Sigmoid colon (tissue), 7 donors: ENCODE measurements at places on chromosomes 3 and 15. TPM values are rescaled to one million over a fixed set of nuclear protein-coding genes. Genes with fewer than 3 reads are reported as not detected.

GRCh38 chr15:51758645-51759044 lies 7.2 kb downstream of the TMOD2 start:
- no peaks in the 10 kb centered on the region for H3K36me3 ChIP-seq
- H3K4me1 ChIP-seq, result peaks cover 32% of the 10 kb centered on the region
- H3K4me3 ChIP-seq, result no peak overlapping the region
- H3K27ac ChIP-seq, result peak overlapping the region; percentile 53
- DNase-seq, result peak; percentile 87

DNA sequence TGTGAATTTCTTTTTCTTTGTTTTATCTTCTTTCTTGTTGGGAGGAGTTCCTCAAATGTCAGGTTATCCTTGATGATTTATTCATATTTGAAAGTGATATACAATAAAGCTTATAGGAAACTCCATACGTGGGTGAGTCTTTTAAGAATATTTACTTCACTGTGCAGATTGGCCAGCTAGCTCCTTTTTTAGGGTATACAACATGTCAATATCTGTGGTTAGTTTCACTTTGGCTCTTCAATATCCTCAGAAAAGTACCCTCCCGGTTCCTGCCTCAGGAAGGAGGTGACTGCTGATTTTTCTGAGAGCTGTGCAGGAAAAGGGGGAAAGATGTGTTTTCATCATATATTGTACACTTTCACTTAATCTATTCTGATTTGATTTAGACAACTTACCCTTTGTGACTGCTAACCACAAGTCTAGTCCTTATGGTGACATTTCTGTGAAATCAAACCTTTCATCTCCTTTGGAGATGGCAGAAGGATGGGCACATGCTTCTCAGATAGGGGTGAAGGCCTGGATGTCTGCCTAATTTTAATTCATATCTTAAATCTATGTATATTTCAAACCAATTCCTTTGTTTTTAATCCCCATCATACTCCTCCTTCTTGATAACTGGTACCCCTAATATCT lies 98.2 kb upstream of the NECTIN3 start:
- H3K27ac ChIP-seq, result no peak overlapping the region
- no peak for DNase-seq
- H3K36me3 ChIP-seq, result no peaks in the 10 kb centered on the region
- H3K27me3 ChIP-seq, result no peaks in the 10 kb centered on the region

The MNS1 gene
- 1.1 TPM for total RNA-seq

The COX17 gene
- 44.0 TPM for total RNA-seq

GRCh38 chr15:52278636-52279367 lies 16.8 kb downstream of the MYO5C start:
- no peaks in the 10 kb centered on the region for H3K27me3 ChIP-seq
- no peak overlapping the region for H3K4me3 ChIP-seq
- H3K4me1 ChIP-seq, result no peaks in the 10 kb centered on the region
- no peak for DNase-seq

The GALNT15 gene
- 211 TPM for total RNA-seq

The WNT7A gene
- not detected for total RNA-seq

The PLA2G4D gene
- total RNA-seq, result not detected

- no peak overlapping the region for H3K4me3 ChIP-seq
- peak; percentile 48 for DNase-seq
- H3K27ac ChIP-seq, result no peak overlapping the region
- H3K4me1 ChIP-seq, result no peaks in the 10 kb centered on the region
- no peaks in the 10 kb centered on the region for H3K36me3 ChIP-seq
- H3K27me3 ChIP-seq, result no peaks in the 10 kb centered on the region
Observed at GRCh38 chr3:13198264-13198879, 125.1 kb upstream of the IQSEC1 start.

The GP5 gene
- not detected for total RNA-seq

The GOLGA8M gene
- total RNA-seq, result 0.71 TPM

The DIS3L gene
- total RNA-seq, result 42.5 TPM
